ENCODE measurements at places on chromosomes 7 and 10.

DNA sequence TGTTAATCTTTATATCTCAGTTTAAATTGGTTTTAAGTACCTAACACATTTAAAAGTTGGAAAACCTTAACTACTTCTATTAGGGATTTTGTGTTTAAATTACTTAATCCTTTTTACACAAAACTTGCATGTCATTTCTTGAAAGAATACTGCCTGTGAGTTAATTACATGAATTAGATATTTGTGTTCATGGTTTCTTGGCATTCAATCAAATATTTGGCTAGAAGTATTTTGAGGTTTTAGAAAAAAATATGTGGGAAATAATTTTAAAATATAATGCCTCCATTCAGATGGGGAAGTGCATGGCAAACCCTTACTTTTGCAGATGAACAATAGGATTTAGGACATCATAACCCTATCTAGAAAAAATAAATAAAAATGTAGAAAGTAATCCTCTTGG is 186.5 kb upstream of the SEMA3E start:
- DNase-seq = no peak

- no peak for DNase-seq
These were observed 14.8 kb downstream of the GPAM start for GRCh38 chr10:112168733-112169132.

GRCh38 chr10:129772468-129773358 is 191.4 kb downstream of the EBF3 start:
- no peak for DNase-seq

GRCh38 chr7:16688249-16688648 is 42.3 kb downstream of the BZW2 start:
- DNase-seq = no peak

GRCh38 chr7:157423348-157423747 is 86.5 kb downstream of the DNAJB6 start:
- no peak for DNase-seq

GRCh38 chr7:106068986-106069385 is 43.1 kb downstream of the SYPL1 start:
- no peak for DNase-seq

DNA sequence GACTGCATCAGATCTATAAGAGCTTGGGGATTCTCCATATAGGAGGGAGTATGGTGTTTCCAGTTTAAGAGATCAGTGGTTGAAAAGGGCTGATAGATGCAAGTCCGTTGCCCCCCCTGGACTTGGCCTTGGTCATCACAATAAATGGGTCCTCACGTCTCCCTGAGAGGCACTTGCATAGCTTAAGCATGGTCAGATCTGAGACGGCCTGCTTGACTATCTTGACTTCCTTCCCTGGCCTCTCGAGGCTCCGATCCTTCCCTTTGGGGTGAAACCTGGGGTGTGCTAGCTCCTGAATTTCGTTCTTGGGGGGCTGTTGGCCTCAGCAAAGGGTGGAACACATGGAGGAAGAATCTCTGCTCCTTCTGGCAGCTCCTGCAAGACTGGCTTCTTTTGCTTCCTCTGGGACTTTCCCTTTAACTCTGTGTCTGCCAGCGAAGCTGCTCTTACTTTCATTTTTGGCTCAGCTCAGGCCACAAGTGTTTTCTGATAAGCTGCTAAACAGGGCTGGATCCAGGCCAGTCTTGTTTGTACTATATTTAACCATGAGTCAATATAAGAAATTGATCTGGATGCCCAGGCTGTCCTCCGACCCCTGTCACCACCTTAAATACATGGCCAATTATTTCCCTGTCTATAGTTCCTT is 11.2 kb upstream of the ZNF485 start:
- DNase-seq = no peak

DNA sequence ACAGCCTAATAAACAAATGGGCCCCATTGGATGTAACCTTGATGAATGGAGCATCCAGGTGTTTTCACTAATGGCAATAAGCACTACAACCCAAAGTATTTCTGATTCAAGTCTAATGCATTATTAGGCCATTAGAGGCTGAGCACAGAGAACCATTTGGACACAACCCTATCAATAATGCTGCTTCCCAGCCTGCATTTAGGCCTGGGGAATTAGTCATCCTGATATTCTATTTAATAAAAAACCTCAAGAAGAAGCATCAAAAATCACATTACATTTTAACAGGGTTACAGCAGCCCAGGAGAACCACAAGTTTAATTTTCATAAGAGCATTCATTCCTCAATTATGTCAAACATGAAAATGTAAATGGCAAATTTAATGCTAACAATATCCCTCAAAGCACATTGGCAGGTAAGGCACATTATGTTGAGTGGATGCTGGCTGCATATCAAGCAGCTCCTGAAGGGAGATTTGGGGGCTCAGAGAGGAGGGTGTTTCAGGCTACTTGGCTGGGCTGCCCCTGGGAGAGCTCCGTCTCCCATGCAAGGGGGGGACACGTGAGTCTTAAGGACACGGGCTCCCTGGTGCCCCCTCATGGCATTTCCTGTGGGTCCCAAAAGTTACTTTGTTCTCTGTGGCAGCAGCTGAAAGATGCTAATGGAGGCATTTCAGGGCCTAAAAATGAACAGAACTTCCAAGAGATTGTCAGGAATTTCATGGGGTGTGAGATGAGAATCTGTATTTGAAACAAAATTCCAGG is 143.4 kb downstream of the HERPUD2 start:
- no peak for DNase-seq

DNA sequence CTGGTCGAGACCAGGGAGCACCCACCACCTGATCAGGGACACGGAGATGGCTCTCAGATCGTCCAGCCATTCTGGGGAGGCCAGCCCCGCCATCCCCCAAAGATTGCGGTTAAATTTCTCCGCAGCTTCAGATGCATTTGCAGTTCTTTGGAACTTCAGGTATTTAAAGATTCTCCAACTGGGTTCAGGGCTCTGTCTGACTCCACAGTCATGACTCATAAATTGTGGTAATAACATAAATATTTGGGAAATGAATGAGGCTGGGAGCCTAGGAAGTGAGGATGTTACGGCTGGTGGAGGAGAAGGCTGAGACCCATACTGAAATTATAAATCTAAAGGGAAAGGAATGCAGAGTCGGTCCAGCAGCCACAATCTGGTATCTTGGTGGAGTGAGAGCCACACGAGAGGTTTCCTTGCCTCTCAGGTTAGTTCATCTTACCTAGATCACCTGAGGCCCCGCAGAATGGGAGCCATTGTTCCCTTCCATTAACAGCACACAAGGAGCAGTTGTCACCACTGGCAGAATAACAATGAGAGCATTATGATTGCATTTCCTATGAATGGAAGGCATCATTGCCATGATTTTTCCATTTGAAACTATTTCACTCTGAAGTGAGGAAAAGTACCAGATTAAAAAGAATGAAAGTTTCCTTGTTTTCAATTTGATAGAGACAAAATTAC is 26.7 kb upstream of the DNAJB6 start:
- no peak for DNase-seq

DNA sequence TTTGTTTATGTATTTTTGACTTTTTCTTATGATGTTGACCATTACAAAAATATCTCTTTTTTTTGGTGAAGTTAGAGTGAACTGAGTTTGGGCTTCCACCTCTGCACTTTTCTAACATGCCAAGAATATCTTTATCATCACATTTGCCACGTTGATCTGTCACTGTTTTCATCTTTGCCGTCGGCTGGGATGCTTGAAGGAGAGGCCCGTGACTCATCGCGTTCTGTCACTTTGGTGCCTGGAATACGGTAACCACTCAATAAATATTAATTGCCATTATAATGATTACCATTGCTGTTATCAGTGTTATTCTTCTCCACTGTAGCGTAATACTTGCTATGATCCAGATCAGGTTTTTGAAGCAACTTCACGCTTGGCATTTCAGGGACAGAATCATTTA is 350.8 kb upstream of the PFKP start:
- no peak for DNase-seq

- DNase-seq = no peak
These were observed 263.1 kb downstream of the CREB5 start for GRCh38 chr7:28675429-28675828.

GRCh38 chr10:91163269-91163868 is 57.1 kb upstream of the PCGF5 start:
- peak; percentile 37 for DNase-seq

GRCh38 chr10:22466763-22467334 is 121.6 kb downstream of the SPAG6 start:
- DNase-seq = no peak

DNA sequence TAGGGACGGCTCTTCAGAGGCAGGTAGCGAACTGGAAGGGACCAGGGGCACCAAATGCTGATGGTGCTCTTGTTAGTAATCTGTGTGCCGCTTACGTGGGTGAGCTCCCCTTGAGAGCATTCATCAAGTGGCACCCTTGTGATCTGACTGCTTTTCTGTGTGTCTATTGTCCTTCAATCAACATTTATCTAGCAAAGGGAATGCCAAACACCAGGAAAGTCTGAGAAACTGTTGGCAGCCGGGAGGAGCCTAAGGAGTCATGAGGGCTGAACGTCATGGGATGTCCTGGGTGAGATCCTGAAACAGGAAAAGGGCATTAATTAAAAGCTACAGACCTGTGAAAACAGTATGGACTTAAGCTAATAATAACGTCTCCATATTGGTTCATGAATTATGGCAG is 733.1 kb downstream of the TYW1 start:
- DNase-seq = no peak

DNA sequence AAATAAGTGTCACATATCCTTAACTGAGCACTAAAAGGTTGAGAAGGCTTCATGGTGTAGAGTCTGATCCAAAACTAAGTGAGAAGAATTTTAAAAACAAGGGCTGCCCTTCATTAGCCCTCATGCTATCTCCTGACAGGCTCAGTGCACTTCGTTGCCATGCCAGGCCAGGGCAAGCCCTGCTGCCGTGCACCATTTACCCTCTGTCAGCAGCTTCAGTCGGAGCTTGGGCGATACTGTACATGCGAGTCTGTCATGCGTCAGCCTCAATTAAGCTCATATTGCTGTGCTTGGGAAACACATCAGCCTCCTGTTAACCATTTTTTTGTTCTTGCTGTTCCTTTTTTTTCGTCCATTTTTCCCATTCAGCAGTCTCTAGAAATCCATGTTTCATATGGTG is 166.6 kb downstream of the VTI1A start:
- DNase-seq = no peak

DNA sequence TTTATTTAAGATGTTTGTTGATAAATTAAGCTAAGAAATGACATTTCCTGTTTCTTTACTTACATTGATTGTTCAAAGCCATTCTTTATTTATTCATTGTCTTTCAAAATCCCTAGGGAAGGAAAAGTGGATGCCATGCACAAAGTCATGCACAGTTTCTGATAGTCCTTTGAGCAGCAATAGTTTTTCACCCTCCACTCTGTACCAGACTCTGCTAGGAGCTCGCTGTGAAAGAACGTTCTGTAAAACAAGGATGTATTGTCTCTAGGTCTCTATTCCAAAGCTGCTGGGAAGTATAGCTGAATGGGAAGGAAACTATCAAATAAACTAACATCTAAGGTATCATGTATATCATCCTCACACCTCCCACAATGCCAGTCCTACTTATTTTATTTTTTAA is 7.8 kb upstream of the NOC3L start:
- no peak for DNase-seq
